ENCODE measurements at places on chromosomes 16 and 17.

DNA sequence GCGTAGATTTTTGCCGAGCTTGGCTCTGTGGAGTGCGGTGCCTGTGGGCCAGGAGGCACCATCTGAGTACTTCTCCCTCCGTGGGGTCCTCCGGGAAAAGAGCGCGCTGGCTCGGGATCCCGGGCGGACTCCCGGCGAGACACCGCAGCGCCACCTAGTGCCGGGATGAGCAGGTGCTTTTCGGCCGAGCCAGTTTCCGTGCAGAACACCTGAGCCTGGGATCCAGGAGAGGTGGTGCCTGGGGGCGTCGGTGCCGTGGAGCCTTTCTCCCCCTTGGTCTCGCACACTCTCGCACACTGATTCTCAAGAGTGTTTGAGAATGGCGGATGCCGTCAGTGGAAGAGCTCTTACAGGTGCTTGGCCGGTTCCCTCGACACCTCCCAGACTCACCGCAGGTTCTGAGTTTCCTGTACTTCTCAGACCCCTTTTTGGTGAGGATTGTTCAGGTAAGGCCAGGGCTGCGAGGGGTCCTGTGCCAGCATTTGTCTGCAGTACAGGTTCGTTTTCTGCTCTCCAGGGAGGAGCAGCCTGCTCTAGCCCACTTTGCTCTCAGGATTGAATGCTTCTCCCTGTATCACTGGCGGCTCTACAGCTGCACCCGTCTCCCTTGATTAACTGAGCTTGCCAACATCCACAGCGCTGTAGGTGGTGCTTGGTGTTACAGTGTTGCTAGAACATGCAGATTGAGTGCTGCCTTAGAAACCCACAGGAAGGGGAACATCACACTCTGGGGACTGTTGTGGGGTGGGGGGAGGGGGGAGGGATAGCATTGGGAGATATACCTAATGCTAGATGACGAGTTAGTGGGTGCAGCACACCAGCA lies 23.3 kb downstream of the TBCD start:
- no peak for DNase-seq

- DNase-seq, result peak; percentile 51
Measured at GRCh38 chr17:58338841-58339754, 10.5 kb upstream of the TSPOAP1 start.

GRCh38 chr16:57029161-57030160 lies 40.1 kb downstream of the NLRC5 start:
- peak; percentile 68 for DNase-seq

GRCh38 chr17:36183001-36183971 lies 6.8 kb upstream of the TBC1D3B start:
- DNase-seq, result peak; percentile 52

GRCh38 chr16:47156680-47157215 lies 13.0 kb upstream of the NETO2 start:
- DNase-seq, result no peak

DNA sequence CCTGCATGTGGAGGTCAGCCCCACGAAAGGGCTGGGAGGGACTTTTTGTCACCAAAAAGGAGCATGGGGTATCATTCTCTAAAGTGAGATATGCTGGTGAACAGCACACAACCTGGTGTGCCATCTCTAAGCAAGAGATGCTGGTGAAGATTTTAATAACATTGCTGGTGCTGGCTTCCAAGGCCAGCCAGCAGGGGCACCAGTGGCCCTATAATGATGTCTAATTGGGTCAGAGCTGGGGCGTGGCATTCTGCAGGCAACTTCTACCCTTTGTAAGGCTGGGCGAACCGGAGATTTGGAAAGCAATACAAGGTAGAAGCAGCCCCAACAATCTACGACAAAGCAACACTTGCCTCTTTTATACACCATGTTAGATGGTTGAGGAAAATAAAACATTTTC lies 16.8 kb downstream of the SDR42E1 start:
- DNase-seq, result no peak

DNA sequence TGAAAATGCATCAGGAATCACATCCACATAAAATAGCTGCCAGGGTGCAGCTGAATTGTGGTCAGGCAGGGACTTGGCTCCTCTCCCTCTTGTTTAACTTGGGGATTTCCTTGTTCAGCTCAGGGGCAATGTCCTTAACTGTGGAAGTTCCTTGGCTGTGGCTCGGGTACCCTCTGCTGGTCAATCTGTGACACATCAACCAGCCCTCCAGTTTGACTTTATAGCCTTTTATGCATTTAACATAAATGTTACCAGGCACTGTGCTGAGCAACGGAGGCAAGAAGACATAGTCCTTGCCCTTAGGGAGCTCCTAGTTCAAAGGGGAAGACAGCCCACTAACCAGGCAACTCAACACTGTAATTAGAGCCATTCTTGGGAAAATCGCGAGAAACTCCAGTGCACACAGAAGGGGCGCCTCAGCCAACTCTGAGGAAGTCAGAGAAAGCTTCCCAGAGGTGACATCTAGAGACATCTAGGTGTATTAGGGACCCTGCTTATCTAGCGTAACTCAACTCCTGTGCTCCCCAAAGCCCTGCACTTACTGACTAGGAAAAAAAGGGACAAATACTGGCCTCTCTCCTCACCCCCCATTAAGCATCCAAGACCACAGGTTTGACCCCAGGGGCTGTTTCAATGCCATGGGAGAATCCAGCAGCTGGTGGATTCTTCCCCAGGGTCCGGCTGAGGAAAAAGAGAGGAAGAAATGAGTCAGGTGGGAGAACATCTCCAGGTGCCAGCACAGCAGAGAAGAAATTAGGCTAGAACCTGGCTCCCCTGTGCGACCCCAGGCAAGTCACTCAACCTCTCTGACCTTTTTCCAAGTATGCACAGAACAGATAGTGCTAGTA lies 17.3 kb upstream of the EEF2K start:
- DNase-seq, result peak; percentile 77

DNA sequence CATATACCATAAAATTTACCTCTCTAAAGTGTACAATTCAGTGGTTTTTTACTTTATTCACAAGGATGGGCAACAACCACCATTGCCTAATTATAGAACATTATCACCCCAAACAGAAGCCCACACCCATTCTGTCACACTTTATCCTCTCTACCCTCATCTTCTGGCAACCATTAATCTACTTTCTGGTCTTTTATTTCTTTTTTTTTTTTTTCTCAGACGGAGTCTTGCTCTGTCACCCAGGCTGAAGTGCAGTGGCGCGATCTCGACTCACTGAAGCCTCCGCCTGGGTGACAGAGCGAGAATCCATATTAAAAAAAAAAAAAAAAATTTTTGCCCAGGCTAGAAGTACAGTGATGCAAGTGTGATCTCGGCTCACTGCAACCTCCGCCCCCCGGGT lies 90.7 kb upstream of the CLEC18B start:
- no peak for DNase-seq

- no peak for DNase-seq
Measured at GRCh38 chr17:33288954-33289353, 4.1 kb downstream of the ASIC2 start.

- DNase-seq, result no peak
Measured at GRCh38 chr17:5562661-5563360, 21.5 kb downstream of the NLRP1 start.

DNA sequence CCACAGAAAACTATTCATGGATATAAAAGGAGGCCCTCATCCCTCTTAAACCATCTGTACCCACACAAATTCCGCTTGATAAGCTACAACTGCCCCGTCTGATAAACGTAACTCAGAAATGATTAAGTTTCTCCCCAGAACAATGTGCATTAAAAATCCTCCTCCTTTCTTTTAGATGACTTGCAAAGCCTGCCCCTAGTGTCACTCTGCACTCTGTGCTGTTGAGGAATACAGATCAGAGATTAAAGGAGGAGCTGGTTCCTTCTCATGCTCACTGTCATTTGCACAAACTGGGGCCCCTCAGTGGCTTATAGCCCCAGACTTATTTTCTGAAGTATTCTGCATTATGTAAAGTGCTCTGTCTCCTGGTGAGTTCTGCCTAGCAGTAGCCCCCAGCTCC lies 33.3 kb downstream of the CDRT15 start:
- no peak for DNase-seq

GRCh38 chr16:4371357-4372000 lies at the start of gene VASN:
Gene VASN (plus strand): TSS chr16:4371848. CDS start chr16:4380878, 9,030 bp downstream.
- DNase-seq, result peak; percentile 53

GRCh38 chr17:29929006-29929532 lies 959 bp downstream of the SSH2 start:
- peak; percentile 7 for DNase-seq

- no peak for DNase-seq
Measured at GRCh38 chr17:15453782-15454181, 13.6 kb downstream of the CDRT4 start.

- no peak for DNase-seq
Measured at GRCh38 chr17:1943436-1943831, 81.7 kb downstream of the RTN4RL1 start.

DNA sequence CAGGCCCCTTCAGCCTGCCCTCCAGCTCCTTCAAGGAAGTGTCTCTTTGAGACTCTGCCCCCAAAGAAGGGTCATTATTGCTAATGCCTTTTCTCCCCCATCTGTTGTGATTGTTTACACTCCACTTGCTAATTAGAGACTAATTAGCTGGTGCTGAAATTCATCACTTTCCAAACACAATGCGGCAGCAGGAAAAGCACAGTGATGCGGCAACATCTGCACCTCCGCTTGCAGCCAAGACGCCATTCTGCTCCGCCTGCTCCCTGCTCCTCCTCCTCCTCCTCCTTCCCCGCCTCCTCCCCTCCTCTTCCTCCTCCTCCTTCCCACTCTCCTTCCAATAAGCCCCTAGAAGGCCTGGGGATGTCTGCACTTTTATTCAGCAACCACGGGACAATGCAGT lies 110.5 kb downstream of the SDK2 start:
- DNase-seq, result no peak

GRCh38 chr16:66175058-66175457 lies 191.4 kb upstream of the CDH5 start:
- no peak for DNase-seq

GRCh38 chr17:12178644-12179330 lies 158.1 kb downstream of the MAP2K4 start:
- no peak for DNase-seq

DNA sequence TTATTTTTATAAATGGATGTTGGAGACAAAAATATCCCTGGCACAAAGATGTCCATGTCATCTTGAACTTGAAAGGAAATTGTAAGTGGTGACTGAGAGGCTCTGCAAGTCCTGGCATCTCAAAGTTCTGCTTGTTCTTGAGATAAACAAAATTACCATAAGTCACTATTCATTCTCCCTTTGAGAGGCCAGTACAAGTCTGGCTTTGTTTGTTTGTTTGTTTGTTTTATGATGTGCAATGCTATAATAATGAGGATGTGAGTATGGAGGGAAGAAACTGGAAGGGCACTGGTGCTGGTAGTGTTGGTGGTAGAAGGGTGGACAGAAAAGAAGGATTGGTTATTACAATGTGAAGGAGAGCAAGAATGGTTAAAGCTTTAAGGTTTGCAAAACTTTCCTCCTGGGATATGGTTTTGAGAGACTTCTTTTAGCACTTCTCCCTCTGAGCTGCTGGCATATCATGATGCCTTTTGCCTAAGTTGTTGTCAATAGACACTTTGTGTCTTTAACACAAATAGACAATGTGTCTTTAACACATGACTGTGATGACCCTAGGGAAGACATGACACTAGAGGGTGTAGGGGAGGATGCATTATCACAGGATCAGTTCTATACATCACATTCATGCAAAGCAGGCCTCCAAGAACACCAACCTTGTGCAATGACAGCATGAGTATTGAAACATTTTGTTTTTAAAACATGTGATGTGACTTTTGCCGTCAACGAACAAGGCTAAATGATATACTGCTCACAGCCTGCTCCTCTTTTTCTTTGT lies 880.5 kb upstream of the GOT2 start:
- no peak for DNase-seq

GRCh38 chr17:49197346-49197998 lies 12.9 kb downstream of the GNGT2 start:
- no peak for DNase-seq

- DNase-seq, result peak; percentile 65
Measured at GRCh38 chr17:927611-928461, 51.7 kb downstream of the NXN start.

DNA sequence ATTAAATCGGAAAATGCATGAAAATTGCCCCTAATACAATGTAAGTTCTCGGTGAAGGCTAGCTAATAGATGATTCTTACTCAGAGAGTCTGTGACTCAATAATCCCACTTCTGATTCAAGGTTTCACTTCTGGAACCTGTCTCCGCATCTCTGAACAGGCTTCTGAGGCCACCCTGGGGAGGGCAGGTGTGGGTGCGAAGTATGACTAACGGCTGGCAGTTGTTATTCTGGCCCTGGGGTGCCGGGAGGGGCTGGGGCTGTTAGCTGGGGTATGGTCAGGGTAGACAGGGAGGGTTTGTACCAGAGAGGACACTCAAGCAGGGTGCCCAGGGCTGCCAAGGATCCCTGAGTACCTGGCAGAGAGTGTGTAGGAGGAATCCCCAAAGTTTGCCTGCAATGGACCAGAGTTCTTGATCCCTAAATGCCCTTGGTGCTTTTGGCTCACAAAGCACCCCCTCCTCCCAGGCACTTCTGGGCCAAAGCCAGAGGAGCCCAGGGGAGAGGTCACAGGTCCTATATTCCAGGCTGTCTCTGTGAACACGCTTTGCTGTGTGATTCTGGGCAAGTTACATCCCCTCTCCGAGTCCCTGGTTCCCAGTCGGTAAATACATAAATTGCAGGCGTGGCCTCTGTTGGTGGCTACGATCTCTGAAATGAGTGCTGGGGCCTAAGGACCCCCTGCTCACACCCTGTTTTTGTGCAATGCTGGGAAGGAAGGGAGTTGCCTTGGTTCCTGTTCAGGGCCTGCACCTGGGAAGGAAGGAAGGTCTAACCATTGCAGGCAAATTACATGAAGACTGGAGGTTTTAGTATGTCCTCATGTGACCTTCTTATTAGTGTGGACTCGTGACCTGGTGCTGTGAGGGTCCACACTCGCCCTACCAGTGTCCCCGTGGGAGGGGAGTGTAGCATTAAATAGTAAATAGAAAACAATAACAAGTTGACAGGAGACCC lies 49.9 kb upstream of the CPNE2 start:
- no peak for DNase-seq

DNA sequence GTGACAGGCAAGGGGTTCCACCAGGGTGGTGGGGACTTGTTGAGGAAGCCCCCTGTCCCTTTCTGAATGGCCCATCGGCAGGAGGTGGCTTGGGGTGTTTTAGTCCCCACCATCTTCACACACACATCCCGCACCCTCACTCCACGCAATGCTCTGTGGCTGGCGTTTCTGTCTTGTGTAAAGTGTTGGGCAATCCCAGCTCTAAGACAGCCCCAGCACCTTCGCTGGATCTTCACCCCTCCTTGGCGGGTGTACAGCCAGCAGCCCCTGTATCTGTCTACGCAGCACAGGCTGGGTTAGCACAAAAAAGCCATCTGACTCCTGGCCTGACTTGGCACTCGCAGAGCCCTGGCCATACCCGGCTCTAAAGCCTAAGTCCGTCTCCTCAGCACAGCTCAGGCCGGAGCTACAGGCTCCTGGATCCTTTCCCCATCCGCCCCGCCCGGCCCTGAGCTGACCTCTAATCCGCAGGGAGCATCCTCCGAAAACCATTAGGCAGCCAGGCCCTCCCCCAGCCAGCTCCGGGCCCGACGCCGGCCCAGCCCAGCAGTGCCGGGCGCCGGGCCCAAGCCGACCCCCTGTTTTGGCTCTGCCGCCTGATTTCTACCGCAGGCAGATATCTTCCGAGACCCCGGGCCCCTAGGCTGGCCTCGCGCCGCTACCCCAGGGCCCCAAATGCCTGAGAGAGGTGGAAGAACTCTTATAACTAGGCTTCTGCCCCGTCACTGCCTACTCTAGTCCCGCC lies 42.4 kb upstream of the TAC4 start:
- no peak for DNase-seq

Measured in brain microvascular endothelial cell (primary cell).